ENCODE measurements at places on chromosomes 3 and 15.

DNA sequence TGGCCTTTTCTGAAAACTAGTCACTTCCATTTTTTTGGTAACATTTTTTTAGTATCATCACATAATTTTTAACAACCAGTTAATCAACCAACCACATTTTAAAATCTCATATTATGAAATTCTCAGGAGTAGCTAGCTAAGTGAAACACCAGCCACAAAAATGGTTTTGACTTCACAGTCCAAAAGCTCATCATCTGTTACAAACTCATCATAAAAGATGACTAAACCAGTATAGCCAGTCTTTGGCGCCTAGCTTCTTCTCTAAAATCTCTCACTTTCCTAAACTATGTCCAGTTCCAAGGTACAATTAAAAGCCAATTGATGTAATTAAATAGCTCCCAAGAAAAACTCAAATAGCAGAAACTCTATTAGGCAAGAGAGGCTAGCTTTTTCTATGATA lies 88.2 kb upstream of the ZNF385D start:
- DNase-seq: no peak

GRCh38 chr15:48084759-48085590 lies 35.8 kb upstream of the SLC24A5 start:
- peak; percentile 79 for DNase-seq

DNA sequence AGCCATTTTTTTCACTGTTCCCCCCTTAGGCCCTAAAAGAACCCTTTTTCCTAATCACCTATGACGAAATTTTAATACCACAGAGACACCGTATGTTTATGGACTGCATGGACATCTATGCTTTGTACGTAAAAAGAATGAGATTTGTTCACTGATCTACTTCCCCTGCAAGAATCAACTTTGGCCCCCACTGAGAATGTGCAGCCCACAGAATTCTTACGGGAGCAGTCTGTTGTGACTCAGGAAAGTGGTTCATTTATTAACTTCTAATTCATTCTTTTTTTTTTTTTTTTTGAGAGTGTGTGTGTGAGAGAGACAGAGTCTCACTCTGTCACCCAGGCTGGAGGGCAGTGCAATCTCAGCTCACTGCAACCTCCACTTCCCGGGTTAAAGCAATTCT lies 17.6 kb downstream of the EIF4E3 start:
- no peak for DNase-seq

DNA sequence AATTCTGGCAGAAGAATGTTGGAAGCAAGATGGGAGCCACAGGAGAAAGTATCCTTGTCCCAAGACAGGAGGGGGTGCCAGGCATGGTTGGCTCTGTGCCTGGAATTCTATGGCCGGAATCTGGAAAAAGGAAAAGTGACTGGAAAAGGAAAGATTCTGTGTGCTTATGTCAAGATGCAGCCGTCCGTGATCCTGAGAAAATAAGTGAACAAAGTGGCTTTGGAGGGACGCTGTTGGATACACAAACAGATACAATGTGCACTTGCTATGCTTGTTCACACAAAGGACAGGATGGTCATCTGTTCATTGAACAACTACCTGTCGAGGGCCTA lies 28.5 kb upstream of the MUC20 start:
- no peak for DNase-seq

- no peak for DNase-seq
Observed at GRCh38 chr3:38362825-38363224, 16.2 kb downstream of the XYLB start.

DNA sequence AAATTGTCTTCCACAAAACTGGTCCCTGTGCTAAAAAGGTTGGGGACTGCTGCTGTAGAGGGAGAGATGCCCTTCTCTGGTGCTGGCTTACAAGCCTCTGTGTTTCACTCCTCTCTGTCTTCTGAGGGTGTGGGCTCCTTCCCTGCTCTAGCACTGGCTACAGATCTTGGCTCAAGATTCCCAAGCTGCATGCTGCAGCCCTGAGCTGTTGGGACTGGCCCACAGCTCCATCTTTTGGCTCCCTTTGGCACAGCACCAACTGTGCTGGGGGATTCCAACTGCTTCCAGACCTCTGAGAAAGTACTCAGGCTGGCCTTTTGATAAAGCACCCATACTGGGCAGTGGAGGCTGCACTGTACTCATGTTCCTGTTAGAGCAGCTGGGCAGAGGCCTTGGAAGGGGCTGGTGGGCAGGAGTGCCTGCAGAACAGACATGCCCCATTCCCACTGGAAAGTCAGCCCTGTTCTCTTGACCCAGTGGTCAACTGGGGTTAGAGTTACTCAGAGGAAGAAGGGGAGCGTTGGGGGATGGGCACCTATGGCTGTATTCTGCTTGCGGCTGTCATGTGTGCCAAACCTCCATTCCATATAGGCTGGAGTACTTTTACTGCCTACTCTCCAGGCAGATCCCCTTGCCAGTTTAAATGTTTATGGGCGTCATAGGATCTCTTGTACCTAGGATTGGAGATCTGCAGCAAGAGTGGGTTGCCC lies 55.7 kb downstream of the GALK2 start:
- peak; percentile 56 for DNase-seq

GRCh38 chr3:187648177-187648576 lies 22.0 kb downstream of the SST start:
- no peak for DNase-seq

- DNase-seq: no peak
Observed at GRCh38 chr3:132378048-132378762, 39.1 kb upstream of the DNAJC13 start.

- no peak for DNase-seq
Observed at GRCh38 chr3:4743371-4743770, 235.9 kb upstream of the BHLHE40 start.

DNA sequence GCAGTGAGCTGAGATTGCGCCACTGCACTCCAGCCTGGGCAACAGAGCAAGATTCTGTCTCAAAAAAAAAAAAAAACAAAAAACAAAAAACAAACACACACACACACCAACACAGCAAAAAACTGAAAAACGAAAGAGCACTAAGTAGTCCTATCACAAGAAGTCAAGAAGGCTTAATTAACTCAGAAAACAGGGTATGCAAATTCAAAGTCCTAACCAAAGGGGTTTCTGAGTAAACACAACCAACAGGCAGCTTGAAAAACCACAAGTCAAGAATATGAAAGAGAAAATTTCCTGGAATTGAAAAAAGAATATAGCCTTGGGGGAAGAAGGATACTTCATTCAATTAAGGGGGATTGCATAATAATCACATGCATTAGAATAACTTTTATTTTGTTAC lies 37.7 kb upstream of the PARP14 start:
- DNase-seq: no peak

DNA sequence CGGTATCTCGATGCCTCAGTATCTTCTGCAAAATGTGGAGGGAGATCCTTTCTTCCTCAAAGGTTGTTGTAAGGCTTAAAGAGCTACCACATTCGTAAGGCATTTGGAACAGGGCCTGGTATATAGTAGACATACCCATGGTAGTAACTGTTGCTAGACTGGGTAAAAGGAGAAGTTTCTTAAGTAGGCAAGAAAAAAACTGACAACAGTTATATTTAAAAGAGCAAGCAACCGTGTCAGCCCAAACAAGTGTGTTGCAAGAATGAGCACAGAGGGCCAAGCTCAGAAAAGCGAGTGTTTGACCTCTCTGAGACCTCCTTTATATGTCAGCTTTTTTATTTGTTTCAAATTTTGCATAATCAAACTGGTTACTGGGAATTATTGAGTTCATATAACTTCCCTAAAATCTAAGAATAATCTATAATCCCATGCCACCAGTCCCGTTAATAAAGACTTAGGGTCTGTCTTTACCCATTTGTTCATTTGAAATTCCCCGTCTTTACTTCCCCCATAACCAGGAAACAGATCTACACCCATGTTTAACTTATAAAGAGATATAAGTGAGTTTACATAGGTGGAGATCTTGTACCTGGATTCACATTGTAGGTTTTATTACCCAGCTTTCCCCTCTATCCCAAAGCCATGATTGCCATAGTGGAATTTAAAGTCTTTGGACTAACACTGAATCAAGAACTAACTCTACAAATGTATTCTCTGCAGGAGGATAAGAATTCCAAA lies 7.3 kb downstream of the B3GNT5 start:
- DNase-seq: no peak

- DNase-seq: no peak
Observed at GRCh38 chr3:144687862-144688261, 716.2 kb downstream of the DIPK2A start.

DNA sequence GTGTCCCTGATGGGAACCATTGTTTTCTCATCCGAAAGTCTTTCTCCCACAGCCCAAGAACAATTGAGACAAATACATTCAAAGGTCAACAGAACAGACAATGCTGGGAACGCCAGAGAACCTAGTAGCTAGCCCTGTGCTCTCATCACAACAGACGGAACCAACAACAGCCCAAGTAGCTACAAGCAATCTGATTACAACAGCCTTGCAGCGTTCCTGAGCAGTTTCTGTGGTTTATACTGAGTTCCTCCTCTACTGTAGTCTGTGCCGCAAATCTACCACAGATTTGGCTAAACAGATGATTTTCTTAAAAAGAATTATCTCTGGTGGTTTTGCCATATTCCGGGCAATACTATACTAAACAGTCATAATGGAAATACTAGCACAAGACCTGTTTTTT lies 435.6 kb downstream of the MECOM start:
- no peak for DNase-seq

All from NCI-H69 (cell line).